Activated naive CD8-positive, alpha-beta T cell treated with anti-CD3 and anti-CD28 coated beads for 36 hours (primary cell): ENCODE measurements at places on chromosomes 16 and 17.

- DNase-seq: no peak
Measured at GRCh38 chr16:1965396-1966001, 873 bp upstream of the RPS2 start.

DNA sequence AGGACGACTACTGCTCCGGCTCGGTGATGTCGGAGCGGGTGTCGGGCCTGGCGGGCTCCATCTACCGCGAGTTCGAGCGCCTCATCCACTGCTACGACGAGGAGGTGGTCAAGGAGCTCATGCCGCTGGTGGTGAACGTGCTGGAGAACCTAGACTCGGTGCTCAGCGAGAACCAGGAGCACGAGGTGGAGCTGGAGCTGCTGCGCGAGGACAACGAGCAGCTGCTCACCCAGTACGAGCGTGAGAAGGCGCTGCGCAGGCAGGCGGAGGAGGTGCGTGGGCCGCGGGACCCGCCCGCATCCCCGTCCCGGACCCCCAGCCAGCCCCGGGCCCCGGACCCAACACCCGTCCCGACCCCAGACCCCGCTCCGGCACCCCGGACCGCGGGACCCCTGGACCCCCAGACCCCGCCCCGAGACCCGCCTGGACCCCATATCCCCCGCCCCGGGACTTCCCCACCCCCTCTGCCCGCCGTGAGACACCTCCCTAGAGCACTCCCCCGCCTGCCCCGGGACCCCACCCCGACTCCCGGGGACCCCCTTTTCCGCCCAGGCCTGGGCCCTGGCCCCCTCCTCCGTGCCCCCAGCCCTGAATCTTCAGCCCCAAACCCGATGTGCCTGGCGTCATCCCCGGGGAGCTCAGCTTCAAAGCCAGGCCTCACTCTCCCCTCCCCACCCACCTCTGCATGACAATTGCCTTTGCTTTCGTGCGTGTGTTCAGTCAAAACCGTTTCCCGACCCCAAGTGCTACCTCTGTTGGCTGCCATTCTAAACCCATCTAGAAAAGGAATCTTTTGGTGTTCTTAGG lies 594 bp downstream of the MAPK8IP3 start:
- DNase-seq: peak; percentile 53

- no peak for DNase-seq
Measured at GRCh38 chr17:80625627-80626026, 81.0 kb downstream of the RPTOR start.

GRCh38 chr17:17495536-17496188 lies 533 bp downstream of the RASD1 start:
- peak; percentile 34 for DNase-seq

DNA sequence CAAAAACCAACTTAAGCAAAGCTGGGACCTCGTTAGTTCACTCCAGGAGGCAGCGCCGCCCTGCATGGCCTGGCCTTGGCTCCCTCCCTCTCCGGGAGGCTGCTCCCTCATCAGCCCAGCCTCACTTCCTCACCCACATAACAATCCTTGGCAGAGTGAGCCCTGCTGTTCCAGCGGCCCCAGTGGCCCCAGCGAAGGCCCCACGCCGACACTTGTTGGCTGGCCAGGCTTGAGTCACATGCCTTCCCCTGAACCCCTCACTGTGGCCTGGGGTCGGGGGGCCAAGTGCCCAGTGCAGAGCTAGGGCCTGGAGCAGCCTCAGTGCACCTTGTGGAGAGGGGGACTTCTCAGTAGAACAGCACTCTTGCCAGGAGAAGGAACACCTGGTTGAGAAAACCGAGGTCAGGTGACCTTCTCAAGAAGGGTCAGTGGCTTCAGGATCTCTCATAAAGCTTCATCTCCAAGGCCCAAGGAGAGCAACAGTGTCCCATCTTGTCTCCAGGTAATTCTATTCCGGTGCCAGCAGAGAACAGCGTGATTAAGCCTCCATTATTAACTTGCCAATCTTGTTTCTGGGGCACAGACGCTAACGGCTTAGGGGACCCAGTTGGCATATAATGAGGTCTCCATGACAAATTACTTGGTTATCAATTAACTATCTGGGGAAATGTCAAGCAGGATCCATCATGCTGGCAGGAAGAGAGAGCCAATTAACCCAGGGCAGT lies 26.8 kb downstream of the ENDOV start:
- DNase-seq: no peak

GRCh38 chr17:48149787-48150463 lies 42.4 kb downstream of the SNX11 start:
- DNase-seq: no peak

- no peak for DNase-seq
Measured at GRCh38 chr16:381012-381788, 578 bp downstream of the PGAP6 start.

DNA sequence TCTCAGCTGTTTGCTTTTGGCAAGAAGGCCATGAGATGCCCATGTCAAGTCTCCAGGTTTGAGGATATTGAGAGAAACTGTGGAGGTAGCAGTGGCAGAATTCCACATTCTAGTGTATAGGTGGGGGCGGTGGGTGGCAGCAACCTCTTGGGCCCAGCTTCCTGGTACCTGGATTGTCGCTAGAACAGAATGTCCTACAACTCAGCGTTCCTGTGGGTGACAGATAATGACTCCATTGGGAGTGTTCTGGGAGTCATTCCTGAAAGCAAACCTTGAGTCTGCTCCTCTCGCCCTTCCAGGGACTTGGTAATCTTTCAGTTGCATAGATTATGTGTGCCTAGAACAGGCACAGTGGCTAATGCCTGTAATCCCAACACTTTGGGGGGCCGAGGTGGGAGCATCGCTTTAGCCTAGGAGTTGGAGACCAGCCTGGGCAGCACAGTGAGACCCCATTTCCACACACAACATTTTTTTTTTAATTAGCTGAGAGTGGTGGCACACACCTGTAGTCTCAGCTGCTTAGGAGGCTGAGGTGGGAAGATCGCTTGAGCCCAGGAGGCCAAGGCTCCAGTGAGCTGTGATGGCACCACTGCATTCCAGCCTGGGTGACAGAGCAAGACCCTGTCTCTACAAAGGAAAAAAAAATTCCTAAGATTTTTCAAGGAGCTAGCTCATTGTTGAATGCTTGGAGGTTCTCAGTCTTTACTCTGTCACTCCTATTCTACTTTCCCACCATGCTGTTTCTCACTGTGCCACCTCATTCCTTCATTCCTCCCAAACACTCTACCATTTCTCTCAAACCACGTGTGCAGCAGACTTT lies 37.9 kb upstream of the METTL16 start:
- DNase-seq: no peak

- DNase-seq: peak; percentile 21
Measured at GRCh38 chr17:5122586-5123342, 6.9 kb downstream of the USP6 start.

GRCh38 chr17:79960788-79961522 lies 74.7 kb downstream of the TBC1D16 start:
- DNase-seq: no peak

- no peak for DNase-seq
Measured at GRCh38 chr16:8376430-8376829, 213.9 kb downstream of the TMEM114 start.

GRCh38 chr16:87042551-87043230 lies 274.5 kb downstream of the C16orf95 start:
- no peak for DNase-seq

- no peak for DNase-seq
Measured at GRCh38 chr17:82687375-82687861, 11.1 kb downstream of the RAB40B start.

DNA sequence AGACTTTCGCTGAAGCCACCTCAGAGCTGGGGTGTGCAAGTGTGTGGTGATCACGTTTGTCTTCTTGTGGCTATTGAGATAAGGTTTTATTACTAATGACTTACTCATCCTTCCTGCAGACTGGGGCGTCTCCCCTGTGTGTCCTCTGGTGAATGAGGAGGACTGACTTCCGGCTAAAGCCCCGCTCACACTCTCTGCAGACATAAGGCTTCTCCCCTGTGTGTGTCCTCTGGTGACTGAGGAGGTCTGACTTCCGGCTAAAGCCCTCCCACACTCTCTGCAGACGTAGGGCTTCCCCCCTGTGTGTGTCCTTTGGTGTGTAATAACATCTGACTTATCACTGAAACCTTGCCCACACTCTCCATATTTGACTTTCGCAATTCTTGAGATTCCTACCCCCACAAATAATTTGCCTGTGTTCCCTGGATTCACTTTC lies 19.4 kb downstream of the PRDM7 start:
- DNase-seq: no peak

- DNase-seq: no peak
Measured at GRCh38 chr17:32697728-32698625, 178.9 kb downstream of the MYO1D start.

GRCh38 chr17:17779015-17779611 lies 57.7 kb downstream of the SREBF1 start:
- no peak for DNase-seq

DNA sequence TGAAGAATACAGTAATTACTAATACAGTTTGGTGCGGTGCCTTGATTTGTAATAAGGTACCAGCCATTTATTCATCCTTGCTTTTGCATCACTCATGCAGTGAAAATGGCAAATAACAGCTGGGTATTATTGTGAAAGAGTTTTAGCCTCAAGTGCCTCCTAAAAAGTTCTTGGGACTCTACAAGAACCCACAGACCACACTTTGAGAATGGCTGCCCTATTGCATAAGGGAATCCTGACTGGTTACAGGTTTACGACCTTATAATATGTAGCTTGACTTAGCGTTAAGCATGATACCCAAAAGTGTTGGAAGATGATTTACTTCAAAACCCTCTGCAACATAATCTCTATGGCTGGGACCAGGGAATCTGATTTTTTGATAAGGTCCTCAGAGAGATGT lies 4.2 kb downstream of the MYH13 start:
- no peak for DNase-seq

- no peak for DNase-seq
Measured at GRCh38 chr17:65698381-65699061, 137.1 kb upstream of the AXIN2 start.

DNA sequence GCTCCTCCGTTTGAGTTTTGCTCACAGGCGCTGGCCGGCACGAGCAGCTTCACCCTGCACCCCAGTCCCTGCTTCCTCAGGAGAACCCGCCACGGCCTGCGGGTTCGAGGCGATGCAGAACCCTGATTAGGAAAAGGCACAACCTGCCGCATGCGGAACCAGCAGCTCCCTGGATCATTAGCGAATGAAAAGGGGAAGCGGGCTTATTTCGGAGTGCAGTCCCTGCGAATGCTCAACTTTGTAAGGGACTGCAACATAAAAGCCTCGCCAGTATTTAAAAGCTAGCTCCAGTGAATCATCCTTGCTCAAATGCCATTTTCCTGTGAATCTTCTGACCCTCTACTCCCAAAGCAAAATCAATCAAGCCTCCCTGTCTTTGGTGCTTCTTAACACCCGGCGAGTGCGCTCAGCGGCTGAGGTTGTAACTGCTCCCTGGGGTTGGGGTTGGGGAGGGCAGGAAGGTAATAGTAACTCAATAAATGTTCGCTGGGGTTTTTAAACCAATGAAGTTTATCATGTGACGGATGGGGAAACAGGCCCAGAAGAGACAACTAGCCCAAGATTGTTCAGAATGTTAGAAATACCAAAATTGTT lies 678 bp upstream of the AKAP10 start:
- DNase-seq: peak; percentile 45

DNA sequence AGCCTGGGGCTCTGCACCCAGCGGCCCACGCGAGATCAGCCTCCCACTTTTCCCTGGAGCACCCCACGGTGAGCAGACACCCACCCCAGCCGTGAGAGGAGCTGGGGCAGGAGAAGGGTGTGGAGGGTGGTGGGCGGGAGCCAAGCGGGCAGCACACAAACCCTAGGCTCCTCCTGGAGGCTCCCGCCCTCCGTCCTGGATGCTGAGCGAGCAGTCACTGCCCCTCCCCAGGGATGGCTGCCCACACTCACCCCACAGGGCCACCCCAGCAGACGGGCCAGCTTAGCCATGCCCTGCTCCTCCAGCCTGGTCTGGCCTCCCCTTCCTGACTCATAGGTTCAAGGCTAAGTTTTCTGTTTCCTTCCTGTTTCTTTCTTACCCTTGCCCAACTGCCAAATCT lies 15.7 kb upstream of the ABCC3 start:
- DNase-seq: no peak

- no peak for DNase-seq
Measured at GRCh38 chr17:34384271-34384670, 21.2 kb upstream of the CCL1 start.

- DNase-seq: peak; percentile 65
Measured at GRCh38 chr17:77453613-77454241, 313.0 kb downstream of the SEC14L1 start.

GRCh38 chr16:19384656-19385055 lies 33.0 kb upstream of the TMC5 start:
- no peak for DNase-seq

- no peak for DNase-seq
Measured at GRCh38 chr17:50183421-50183994, 17.7 kb downstream of the SGCA start.

DNA sequence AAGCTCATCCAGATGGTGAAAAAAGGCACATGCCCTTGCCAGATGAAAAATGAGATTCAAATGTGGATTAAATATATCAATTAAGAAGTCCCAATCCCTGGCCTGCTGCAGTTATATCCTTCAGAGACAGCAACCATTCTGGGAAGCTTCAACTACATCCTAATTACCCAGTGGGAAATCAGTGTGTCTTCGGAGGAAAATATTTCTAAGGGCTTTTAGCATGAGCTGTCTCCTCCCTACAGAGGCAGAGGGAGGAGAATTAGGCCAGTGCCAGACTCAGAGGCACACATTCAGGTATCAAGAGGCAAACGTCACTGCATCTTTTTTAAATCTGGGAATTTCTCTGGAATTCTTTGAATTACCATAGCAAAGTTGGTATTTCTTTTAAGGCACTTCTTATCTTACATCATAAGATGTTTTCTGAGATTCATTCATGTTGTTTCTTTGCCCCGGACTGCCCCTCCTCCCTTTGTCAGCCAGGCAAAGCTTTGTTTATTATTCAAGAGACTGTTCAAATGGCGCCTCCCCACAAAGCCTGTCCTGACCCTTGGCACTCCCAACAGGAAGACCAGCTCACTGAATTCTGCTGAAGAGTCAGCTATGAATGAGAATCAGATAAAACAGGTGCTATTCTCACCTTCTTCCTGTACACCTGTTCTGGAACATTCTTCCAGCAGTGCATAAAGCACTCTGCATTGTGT lies 38.3 kb upstream of the SMPD3 start:
- no peak for DNase-seq

GRCh38 chr16:30619202-30619601 lies 9.0 kb upstream of the ZNF689 start:
- no peak for DNase-seq

DNA sequence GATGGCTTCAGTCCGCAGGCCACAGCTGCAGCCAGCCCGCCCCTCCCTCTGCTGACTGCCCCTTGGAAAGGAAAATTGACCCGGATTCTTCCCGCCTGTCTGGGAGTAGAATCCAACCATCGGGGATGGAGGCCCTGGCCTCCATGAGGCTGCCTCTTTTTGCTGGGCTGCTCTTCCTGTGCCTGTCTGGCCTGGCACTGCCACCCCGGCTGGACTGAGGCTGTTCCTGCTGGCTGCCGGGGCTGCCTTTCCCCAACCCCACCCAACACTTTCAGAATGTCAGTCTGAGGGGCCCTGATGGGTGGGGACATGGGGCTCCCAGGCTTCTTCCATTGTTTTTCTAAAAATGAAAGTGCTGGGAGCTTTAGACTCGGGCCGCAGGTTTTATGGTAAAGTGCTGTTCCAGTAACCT lies 7.3 kb downstream of the BAHCC1 start:
- DNase-seq: no peak
